Left kidney (tissue), 8 donors: ENCODE measurements at places on chromosomes 1 and 21.

DNA sequence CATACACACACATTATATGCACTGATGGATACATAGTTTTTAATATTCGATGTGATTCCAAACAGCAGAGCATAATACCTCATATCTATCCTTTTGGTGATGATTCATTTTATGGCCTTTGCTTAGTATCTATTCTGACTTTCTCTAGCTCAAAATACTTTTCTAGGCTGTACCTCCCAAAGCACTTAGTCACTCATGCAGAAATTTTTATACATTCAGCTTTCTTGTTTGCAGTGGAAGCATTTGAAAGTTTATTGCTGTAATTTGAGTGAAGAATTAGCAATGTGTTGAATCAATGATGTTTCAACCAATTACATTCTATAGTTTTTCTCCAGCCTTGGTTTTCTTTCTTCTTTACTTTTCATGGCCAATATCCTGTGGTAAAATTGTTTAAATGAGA lies 66.7 kb downstream of the LBR start:
- no peak for DNase-seq

DNA sequence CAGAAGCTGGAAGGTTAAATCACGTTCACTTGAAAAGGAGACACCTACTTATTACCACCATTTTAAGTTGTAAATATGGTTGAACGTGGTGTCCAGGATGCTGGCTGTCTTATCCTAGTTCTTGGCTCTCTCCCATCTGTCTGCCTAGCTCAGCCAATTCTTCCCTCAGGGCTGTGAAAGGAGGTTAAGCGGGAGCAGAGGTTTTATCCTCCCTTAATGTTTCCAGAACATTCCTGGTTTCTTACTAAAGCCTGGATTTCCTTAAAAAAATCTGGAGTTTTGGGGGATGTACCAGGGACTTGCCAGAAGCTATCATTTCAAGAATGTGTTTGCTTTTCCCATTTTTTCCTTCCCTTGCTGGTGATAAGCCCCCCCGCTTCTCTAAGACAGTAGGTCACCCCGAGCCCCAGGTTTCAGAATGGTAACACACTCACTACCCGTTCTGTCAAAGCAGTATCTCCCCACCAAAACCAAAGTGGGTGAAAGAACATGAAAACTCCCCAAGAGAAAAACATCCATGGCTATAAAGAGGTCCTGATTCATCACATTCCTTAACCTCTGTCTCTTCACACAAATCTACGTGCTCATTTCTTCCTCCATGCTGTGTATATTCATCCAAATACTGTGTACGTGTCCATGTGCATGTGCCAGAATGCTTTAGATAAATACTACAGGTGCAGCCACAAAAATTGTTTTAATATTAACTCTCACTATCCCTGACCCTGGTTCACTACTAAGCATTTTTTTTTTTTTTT lies 114.7 kb downstream of the MAP3K21 start:
- no peak for DNase-seq

DNA sequence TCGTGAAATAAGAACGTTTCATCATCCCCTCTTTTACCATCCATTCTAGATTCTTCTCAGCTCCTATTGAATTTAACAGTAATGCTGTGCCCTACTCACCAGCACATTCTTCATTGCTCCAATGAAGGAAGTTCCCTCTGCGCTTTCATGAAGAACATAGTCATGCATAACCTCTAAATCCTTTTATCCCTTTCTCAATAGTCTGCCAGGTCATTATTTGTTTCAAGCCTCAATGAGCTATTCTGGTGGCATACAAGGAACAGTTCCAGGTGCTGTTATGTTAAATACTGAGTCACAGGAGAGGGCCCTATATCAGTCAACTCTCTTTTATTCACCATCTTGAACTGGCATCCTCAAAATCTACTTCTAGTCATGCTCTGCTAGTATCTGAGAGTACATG lies 381.0 kb downstream of the GPATCH2 start:
- DNase-seq: no peak

GRCh38 chr1:167630568-167631385 lies 745 bp downstream of the RCSD1 start:
- DNase-seq: no peak

- no peak for DNase-seq
Measured at GRCh38 chr21:17472182-17472581, 40.7 kb upstream of the CXADR start.

DNA sequence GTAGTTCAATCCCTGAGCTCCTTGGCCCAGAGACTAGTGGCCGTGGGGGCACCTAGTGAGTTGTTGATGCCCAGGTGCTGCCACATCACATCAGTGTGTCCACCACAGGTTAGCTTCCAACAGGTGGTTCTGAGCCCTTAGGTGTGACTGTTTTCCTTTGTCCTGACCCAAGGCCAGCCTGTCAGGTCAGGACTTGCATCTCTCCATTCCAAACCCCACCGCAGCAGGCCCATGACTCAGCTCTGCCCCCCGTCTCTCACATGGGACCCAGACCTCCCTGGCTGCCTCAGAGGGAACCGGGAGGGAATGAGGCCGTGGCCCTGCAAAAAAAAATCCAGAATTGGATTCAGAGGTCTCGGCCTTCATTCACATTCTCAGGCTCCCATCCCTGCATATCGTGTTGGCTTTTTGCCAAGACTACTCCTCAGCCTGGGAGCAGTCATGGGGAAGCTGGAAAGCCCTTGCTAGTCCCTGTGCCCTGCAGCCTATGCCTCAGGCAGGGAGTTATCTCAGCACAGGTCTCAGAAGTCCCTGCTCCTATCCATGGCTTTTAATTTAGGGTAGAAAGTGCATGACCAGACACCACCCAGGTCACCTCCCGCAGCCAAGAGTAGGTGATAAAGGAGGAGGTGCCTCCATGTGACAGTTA lies 7.2 kb downstream of the INAVA start:
- DNase-seq: no peak
